ENCODE measurements at places on chromosomes 16 and 17.
A peak's percentile ranks its signal among the peaks of the same experiment; 100 is the strongest.

- DNase-seq, result no peak
Measured at GRCh38 chr16:66693149-66693548, 3.4 kb downstream of the CMTM4 start.

GRCh38 chr16:15777533-15778203 is 79.2 kb downstream of the MYH11 start:
- peak; percentile 12 for DNase-seq

GRCh38 chr17:9175700-9176467 is 154.6 kb downstream of the NTN1 start:
- DNase-seq, result no peak

GRCh38 chr16:71474864-71475263 is 12.8 kb upstream of the ZNF23 start:
- no peak for DNase-seq

DNA sequence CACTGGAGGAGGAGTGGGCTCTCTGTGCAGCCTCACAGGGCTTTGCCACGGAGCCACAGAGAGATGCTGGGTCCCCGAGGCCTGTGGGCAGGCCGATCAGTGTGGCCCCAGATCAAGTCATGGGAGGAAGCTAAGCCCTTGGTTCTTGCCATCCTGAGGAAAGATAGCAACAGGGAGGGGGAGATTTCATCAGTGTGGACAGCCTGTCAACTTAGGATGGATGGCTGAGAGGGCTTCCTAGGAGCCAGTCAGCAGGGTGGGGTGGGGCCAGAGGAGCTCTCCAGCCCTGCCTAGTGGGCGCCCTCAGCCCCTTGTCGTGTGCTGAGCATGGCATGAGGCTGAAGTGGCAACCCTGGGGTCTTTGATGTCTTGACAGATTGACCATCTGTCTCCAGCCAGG is 3.9 kb downstream of the NXPH3 start:
- DNase-seq, result no peak

DNA sequence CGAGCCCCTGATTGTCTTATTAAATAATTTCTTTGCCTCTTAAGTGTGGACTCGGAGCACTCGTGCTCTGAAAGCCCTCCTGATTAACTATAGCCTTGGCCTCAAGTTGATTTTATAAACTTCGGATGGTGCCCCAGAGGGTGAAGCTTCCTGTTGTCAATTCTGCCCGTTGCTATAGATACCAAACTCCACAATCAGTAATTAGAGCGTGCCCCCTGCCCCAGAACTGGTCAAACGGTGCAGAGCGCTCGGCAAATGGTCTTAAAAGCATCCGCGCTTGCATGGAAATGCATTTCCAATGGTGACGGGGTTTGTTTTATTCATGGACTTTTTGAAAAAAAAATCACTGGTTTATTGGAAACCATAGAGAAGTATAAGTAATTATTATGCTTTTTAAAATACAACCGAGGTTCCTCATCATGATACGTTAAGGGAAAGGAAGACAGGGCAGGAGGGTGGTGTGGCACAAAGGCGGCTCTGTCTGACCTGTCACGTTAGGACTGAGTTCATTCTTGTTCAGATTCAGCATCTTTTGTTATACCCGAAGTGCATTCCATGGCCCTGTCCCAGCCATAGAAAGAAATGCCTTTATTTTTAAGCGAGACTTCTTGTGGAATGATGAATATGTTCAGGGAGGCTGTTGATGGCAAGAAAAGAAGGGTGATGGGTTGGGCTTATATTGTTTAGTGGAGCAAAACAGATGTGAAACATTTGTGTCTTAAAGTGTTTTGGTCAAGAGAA is 476.4 kb downstream of the MAF start:
- DNase-seq, result no peak

DNA sequence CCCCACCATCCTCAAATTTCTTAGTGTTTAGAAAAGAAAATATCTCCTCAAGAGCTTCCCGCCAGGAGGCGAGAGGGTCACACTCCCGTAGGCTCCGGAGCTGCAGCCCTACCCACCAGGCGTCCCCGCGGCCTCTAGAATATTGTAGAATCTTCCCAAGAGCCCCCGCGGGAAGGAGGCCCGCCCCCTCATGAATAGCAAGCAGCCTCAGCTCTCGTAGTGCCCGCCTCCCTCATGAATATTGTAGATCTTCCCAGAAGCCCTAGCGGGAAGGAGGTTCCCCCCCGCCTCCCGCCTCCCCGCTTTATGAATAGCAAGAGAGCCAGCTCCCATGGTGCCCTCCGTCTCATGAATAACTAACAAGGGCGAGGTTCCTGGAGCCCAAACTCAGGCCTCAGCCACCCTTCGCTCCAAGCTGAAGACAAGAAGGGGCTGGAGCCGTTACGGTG is at the start of gene FBXO47:
TSS of gene FBXO47 (minus strand) at position 114 of the 449 bp plus-strand sequence. CDS start 4,378 bp downstream, outside the sequence.
- no peak for DNase-seq
